HFF-Myc (cell line): ENCODE measurements at places on chromosomes 5 and 9.
A peak's percentile ranks its signal among the peaks of the same experiment; 100 is the strongest.

- no peak for DNase-seq
Measured at GRCh38 chr9:5976674-5977397, 38.6 kb downstream of the RANBP6 start.

DNA sequence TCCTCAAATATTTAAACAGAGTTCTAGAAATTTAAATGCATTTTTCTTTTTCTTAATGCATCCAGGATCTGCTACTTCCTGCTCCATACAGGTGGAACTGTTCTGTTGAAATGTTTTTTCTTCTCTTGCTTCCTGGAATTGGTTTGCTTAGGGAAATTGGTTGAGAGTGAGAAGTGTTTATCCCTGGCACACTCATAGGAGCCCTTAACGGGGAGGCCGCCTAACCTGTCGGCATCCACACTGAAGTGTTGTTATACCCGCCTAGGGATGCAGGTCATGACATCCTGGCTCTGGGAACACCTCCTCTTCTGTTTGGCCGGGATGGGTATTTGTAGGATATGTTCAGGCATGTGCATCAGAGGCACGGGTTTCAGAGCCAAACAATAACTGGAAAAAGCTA lies 239.7 kb downstream of the GADD45G start:
- no peak for DNase-seq

- DNase-seq: peak; percentile 56
Measured at GRCh38 chr9:4339357-4339756, 39.5 kb upstream of the GLIS3 start.

DNA sequence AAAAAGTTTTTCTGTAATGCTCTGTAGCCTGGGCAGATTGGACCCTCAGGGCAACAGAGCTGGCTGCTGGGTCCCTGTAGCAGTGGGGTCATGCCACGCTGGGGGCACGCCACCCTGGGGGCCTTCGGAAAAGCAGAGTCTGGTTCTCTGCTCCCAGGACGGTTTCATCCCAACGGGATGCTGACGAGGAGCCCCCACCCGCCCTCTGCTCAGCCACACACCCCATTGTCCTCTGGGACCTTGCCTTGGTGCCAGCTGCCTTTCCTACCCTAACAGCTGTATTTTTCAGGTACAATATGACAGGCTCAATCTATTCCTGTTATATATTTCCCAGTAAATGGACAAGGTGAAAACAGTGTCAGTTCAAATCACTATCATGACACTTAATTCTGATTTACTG lies 29.0 kb upstream of the MVB12B start:
- no peak for DNase-seq

GRCh38 chr9:131773911-131774379 lies 34.1 kb upstream of the RAPGEF1 start:
- DNase-seq: peak; percentile 48

GRCh38 chr9:82106536-82106935 lies 118.0 kb downstream of the SPATA31D1 start:
- DNase-seq: no peak

- no peak for DNase-seq
Measured at GRCh38 chr9:107489144-107489673, 360 bp downstream of the KLF4 start.

DNA sequence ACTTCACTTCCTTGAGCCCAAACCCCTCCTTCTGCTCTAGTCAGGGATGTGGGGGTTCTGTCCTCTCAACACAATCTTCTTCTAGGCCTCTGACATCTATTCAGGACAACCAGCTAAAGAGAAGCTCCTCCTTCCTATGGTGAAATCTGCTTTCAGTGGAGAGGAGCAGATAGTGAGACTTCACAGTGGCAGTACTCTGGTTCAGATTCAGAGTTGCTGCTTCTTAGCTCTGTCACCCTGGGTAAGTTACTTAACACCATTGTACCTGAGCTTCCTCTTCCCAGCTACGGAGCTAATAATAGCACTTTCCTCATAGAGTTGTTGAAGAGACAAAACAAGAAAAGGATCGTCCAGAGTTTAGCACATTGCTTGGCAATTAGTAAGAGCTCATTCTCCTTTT lies 77.3 kb upstream of the LARP1 start:
- no peak for DNase-seq

- no peak for DNase-seq
Measured at GRCh38 chr9:75163764-75164163, 75.5 kb downstream of the OSTF1 start.

DNA sequence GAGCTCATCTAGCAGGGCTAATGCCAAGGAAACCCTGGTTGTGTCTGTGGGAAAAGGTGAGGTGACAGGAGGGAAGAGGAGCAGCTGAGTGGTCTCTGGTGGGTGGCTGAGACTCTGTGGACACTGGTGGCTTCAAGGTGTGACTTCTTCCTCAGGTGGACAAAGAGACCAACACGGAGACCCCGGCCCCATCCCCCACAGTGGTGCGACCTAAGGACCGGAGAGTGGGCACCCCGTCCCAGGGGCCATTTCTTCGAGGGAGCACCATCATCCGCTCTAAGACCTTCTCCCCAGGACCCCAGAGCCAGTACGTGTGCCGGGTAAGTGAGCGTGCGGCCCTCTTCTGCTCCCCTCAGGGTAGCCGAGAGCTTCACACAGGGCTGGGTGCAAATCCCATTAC lies 31.1 kb upstream of the RARS1 start:
- no peak for DNase-seq

DNA sequence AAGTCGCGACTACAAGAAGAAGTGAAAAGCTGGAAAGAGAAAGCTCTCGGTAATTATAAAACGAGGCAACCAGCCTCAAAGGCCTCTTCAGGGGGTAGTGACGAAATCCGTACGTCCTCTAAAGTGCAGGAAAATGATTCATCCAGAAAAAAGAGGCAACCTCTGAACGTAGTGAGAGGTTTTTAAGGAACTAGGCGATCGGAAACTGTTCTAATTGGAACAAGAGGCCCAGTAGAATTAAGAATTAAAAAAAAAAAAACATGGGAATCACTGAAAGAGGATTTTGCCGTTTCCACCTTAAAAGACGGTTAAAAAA lies 1.0 kb downstream of the CSNK1A1 start:
- no peak for DNase-seq

DNA sequence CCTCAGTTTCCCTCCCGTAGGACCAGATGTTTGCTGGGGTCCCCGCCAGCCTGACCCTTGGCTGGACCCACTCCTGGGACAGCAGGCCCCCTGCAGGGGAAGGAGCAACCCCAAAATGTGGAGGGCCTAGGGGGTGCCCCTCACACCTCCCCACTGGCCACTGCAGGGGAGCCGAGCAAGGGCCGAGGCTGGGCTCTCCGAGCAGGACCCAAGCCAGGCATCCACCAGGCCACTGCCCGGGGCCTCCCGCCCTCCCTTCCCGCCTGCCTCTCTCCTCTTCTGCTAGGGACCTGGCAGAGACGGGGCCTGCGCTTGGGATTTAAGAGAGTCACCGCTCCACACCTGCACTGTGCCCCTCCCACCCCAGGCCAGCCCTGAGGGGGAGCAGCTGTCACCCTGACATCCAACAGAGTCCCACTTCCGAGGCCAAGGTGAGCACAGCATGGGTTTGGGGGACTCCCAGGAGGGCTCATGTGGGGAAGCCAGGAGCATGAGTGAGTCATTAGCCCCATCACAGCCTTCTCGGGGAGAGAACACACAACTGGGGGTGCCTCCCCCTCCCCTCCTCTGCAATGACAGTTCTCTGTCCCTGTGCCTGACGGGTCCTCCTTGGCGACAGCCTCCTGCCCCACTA lies 15.8 kb downstream of the SOHLH1 start:
- DNase-seq: no peak

- DNase-seq: no peak
Measured at GRCh38 chr5:127931396-127931795, 152.2 kb upstream of the SLC12A2 start.

GRCh38 chr9:93642961-93643360 lies 66.6 kb downstream of the PHF2 start:
- DNase-seq: peak; percentile 46

DNA sequence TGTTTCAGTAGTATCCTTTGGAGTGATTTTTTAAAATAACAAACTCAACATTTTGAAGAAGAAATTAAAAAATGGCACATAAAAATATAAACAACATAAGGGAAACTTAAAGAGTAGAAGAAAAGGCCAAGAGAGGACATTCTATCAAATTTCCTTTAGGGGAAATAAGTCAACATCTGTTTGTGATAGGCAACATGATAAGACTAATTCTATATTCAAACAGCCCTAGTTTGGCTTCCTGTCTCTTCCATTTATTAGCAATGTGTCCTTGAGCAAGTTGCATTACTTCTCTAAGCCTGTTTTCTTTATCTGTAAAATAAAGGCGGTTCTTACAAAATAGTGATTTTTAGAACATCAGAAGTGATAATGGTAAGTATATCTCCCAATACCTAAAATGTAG lies 24.7 kb downstream of the TYRP1 start:
- no peak for DNase-seq

DNA sequence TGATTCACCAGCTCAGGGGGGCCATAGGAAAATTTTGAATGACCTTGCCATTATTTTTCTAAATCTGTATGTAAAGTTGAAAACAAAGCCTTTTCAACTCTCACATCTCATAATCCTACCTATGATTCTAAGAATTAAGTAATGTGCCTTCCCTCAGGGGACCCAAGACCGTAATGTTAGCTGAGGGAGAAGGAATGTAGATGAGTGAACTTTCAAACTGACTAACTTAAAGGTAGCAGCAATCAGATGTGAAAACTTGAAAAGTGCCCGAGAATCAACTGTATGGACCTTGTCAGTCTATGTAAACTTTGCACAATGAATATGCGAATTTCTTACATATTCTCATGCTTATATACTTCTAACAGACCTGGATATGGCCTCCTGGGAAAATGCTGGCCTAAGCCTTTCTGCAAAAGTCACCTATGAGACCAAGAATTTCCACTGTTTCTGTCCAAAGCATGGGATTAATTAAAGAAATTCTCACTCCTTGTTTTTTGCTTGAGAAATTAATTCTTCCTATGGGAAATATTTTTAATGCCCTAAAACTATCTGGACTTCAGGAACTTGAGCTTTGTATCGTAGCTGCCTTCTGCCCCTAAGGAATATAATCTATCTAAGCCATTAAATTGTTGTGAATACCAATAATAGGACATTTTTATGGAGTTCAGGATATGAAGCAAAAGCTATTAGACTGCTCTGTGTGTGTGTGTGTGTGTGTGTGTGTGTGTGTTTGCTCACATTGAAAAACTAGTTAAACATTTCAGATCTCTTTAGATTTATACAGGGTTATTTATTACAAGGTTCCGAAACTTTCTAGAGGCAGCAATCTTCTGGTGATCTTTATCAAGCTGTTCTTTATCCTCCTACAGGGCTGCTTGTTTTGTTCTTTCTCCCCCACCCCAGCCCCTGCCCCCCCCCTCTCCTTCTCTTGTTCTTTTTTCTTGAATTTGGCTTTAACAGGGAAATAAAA lies 169.1 kb upstream of the CLINT1 start:
- no peak for DNase-seq

DNA sequence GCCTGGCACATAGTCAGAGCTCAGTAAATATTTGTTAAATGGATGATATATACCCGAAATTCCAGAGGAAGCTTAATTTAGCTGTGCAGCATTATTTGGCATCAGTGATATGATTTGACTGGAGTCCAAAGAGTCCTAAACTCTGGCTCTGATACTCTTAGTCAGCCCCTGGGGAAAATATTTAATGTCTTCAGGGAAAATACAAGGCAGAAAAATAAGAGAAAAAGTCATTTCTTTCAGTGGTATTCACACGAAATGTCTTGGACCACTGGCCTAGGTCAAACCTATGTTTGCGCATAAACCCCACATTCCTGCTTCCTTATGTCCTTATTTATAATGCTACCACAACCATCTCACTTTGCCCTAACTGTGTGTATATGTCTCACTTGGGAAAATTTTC lies 23.8 kb downstream of the GLRA1 start:
- no peak for DNase-seq

GRCh38 chr5:111585946-111586345 lies 73.6 kb upstream of the STARD4 start:
- no peak for DNase-seq

- DNase-seq: no peak
Measured at GRCh38 chr9:132016456-132016855, 63.2 kb downstream of the MED27 start.

- DNase-seq: no peak
Measured at GRCh38 chr5:68217528-68217927, 2.0 kb downstream of the PIK3R1 start.

- DNase-seq: no peak
Measured at GRCh38 chr9:6605202-6605601, 40.3 kb downstream of the GLDC start.

DNA sequence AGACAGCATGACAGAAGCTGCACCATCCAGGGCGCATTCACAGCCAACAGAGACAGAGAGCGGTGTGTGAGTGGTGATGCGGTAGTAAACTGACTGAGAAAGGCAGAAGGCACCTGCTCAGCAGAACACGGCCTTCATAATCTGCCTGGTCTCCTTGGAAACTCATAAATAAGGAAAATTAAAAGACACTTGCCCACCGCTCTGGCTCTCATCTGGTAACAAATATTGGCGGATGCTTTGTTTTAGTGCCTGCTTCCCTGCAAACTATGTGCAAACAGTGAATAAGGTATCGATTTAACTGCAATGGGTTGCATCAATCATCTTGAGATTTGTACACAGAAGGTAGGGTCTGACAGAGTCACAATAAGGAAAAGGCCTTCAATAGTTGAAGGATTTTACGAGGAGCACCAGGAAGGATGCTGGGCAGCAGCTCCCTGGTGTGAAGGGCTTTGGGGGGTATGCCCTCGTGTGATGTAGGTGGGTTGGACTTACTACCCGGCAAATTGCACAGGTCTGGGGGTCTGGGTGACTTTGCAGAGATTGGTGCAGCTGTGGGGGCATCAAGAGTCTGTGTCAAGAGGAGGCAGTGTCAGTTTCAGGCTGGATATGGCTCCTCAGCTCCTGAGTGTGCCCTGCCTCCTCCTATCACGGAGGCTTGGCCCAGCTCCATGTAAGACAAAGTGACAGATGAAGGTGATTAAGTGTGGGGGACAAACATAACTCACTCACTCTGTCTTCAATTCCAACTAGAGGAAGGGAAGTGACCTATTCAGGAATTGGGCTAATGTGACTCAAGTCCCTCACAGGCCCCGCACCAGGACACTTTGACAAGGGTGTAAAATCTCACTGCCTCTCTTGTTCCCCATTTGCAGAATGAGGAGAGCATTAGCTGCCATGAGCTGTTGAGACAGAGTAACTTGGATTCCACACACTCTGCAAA lies 166.7 kb downstream of the ICE1 start:
- DNase-seq: no peak
